ENCODE measurements at places on chromosomes 1 and 21.

GRCh38 chr21:25334046-25334730 lies 273.1 kb downstream of the MRPL39 start:
- DNase-seq, result no peak

DNA sequence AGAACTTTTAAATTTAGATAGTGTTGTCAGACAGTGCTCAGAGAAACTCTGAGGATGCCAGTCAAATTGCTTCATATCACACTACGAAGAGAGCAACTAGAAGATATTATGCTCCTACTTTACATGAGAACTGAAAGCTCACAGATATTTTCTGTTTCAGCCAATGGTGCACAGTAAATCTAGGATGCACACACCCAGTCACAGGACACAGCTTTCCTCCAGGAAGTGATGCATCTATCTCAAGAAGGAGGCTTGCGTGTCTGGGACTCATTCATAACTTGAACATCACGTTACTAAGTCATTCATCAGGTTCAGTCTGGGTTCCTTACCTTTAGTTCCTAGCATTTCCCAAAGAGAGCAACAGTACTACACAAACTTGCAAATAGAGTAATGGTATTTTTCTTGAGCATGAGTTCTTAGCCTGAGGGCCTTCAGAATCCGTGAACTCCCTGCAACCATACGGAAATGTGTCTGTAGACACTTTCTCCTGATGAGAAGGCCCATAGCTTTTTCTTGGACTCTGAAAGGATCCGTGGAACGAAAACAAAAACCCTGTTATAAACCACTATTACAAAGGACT lies 12.2 kb downstream of the ZNF697 start:
- no peak for DNase-seq

DNA sequence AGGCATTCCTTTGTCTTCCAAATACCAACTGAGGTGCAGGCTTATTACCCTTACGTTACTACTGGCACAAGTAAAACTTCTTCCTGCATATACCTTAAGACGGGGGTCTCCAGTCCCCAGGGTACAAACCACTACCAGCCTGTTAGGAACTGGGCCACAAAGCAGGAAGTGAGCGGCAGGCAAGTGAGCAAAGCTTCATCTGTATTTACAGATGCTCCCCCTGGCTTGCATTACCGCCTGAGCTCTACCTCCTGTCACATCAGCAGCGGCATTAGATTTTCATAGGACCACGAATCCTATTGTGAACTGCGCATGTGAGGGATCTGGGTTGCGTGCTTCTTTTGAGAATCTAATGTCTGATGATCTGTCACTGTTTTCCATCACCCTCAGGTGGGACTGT lies 113.1 kb downstream of the SLC45A1 start:
- peak; percentile 89 for DNase-seq

GRCh38 chr21:20642681-20643080 lies 355.5 kb upstream of the NCAM2 start:
- DNase-seq, result no peak

DNA sequence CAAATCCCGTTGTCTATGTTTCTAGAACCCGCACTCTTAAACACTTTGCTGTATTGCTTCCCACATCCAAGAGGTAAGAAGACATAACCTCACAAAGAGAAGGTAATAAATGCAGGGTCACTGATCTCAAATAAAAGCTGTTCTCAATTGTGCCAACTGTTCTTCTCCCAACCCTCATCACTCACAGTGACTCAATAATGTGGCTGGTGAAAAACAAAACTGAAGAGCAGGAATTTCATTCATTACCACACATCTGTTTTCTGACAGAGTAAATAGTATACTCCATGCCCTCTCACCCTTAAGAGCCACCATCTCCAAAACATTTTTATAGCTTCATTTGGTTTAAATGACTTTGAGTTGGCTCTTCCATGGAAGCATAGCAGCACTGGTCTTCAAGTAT lies 6.2 kb upstream of the ERICH3 start:
- DNase-seq, result no peak

GRCh38 chr1:36567601-36568341 lies 85.1 kb upstream of the CSF3R start:
- DNase-seq, result no peak

Data from NAMALWA (cell line).